ENCODE measurements at places on chromosomes 7 and 10.
A peak's percentile ranks its signal among the peaks of the same experiment; 100 is the strongest.

DNA sequence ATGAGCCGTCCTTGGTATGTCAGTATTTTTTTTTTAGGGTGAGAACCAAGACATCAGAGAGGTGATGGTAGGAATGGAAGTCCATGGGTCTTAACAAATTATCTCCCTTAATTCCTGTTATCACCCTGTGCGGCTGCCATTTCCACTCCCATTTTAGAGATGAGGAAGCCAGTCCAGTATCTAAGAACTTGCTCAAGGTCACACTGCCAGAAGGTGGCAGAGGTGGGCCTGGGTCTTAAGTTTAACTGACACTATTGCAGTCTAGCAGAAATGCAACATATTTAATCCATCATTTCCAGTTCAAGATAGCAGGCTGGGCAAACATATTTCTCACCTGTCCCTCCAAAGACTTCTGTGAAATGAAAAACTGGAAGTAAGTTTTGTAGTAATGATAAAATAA, 108.3 kb downstream of the GLI3 start:
- DNase-seq, result no peak

- DNase-seq, result no peak
Observed at GRCh38 chr10:8719971-8720370, 665.5 kb downstream of the GATA3 start.

GRCh38 chr10:7915923-7916536, 97.7 kb downstream of the TAF3 start:
- DNase-seq, result peak; percentile 36

DNA sequence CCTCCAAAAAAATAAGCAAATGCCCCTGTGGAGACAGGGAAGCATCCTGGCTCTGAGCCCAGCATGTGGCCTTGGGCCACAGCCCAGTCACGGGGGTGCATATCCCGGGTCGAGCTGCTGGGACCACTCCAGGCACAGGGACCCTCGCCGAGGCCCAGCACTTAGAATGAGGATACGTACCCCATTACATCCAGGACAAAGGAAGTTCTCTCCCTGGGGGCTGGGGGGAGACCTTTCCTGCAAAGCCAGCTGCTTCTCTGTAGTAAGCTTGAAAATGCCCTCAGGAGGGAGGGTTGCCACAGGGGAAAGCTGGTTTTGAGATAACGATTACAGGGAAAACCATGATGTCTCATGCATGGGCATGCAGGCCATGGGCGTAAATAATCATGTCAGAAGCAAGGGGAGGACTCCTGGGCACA, 75.5 kb downstream of the HIPK2 start:
- no peak for DNase-seq

Data from GM23248 (cell line).